Neural crest cell (in vitro differentiated cells): ENCODE measurements at places on chromosomes 4 and X.

DNA sequence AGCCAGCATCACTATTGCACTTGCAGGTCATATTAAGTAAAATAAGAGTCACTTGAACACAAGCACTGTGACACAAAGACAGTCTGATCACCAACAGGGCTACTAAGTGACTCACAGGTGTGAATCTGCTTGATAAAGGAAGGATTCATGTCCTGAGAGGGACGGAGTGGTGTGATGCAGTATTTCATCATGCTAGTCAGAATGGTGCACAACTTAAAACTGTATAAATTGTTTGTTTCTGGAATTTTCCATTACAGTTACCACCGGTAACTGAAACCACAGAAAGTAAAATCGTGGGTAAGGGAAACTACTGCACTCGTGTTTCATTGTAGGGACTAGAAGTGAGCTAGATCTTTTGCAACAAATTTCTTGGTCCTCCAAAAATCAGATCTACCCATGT is 109.7 kb downstream of the ELOVL6 start:
- no peak for DNase-seq

DNA sequence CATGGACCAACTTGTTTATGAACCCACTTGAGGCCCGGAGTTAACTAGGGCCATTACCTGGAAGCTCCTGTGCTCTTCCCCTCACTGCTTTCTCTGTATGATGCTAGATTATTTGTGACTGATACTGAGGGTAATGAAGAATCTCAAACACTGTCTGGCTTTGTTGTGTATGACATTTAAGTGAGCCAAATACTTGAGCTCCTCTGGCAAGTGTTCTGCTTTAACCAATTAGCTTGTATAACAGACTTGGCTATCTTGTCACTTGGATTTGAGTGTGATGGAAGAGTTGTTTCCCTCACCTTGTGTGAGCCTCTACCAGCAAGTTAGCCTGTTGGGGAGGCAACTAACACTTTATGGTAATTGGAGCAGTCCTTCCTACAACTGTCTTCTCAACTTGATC is 42.7 kb downstream of the CCNG2 start:
- DNase-seq: no peak

GRCh38 chrX:123475068-123475724 is 257.7 kb downstream of the THOC2 start:
- DNase-seq: no peak

- DNase-seq: no peak
Measured at GRCh38 chr4:3489451-3489962, 26.4 kb downstream of the DOK7 start.

- DNase-seq: no peak
Measured at GRCh38 chrX:40872351-40872750, 137.0 kb upstream of the MED14 start.

DNA sequence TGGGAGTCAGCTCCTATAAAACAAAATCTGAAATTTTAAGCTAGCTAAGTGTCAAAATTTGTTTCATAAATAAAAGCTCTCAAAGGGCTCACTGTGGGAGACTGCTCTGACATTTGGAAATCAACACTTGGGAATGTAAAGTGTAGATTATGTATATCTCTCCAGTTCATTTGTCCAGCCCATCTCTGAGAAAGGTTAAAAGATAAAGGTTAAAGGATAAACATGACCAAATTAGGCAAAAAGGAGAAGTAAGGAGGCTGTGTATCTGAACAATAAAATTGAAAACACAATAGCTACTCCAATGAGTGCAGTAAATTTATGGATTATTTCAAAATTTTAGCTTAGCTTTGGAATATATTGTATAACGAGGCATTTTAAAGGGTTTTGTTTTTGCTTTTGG is 304.9 kb downstream of the UNC5C start:
- DNase-seq: no peak

- no peak for DNase-seq
Measured at GRCh38 chr4:131207589-131207988, 1941.5 kb upstream of the PCDH10 start.

DNA sequence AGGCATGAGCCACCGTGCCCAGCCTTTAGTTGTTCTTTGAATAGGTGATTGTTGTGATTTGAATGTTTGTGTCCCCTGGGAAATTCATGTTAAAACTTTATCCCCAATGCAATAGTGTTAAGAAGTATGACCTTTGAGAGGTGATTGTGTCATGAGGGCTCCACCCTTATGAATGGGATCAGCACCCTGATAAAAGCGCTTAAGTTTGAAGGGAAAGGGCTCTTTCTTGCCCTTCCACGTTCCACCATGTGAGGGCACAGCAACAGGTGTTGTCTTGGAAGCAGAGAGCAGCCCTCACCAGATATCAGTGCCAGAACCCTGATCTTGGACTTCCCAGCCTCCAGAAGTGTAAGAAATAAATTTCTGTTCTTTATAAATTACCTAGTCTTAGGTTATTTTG is 33.7 kb upstream of the RP2 start:
- no peak for DNase-seq

DNA sequence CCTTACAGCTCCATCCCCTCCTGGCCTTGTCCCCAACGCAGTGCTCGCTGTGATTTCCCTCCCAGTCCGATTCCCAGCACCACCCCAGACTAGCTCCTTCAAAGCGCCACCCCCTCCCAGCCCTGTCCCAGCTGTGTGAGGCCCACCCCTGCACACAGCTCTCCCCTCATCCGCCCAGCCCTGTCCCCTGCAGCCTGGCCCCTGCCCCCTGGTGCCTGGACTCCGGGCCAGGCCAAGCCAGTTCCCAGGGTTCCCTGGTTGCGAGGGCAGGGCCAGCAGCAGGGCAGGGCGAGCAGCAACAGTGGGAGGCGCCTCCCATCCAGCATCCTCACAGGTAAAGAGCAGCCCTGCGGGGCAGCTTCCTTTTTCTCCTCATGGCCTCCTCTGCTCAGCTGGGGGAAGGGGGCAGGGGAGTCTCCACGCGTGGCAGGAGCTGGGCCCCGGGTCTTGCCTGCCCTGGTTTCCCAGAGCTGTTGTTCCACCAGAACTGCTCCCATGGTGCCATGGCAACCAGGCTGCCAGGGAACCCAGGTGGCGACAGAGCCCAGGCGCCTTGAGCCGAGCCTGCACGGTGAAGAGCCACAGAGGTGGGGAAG is 24.8 kb downstream of the IQSEC2 start:
- no peak for DNase-seq

DNA sequence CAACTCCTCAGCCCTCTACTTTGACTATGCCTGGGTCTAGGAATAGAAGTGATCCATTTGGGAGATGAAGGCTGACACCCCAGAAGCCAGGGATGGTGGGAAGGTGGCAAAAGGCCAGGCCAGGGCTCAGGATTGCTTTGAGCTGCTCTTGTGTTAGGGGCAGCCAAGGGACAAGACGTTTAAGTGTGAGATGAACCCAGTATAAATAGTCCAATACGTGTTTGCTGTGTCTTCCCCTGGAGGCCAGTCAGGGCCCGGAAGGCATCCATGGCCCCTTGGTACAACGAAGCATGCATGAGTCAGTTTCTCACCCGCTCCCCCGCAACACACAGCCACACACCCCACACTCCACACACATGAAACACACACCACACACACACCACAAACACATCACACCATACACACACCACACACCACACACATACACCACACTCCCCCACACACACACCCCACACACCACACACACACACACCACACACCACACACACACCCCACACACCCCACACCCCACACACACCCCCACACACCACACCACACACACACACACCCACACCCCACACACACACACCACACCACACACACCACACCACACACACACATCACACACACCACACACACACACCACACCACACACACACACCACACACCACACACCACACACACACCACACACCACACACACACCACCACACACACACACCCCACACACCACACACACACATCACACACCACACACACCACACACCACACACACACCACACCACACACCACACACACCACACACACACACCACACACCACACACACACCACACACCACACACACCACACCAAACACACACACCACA is 5.1 kb downstream of the STARD8 start:
- DNase-seq: no peak

- DNase-seq: no peak
Measured at GRCh38 chrX:122091571-122091970, 1044.2 kb downstream of the GLUD2 start.

DNA sequence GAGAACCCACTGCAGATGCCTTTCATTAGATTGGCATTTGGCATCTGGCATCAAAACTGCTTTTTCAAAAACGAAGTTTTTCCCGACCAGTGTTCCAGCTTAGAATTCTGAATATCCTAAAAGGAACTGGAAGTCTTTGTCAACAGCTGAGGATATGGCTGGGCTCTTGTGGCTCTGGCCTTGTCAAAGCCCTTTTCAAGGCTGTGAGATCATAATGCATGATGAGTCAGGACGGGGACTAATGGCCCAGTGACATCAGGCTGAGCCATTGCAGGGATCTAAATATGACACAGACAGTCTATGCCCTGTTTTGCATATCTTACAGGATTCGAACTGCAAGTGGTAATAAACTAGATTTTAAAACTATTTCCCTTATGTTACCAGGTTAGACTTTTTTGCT is 306.4 kb downstream of the PTTG2 start:
- DNase-seq: no peak

GRCh38 chr4:76931576-76932276 is 17.8 kb upstream of the SEPTIN11 start:
- DNase-seq: no peak
